ENCODE measurements at places on chromosomes 11 and 22.

- no peak for DNase-seq
These were observed 73.5 kb upstream of the WNT7B start for GRCh38 chr22:46050451-46050845.

GRCh38 chr11:21794306-21794705 is 398.6 kb upstream of the ANO5 start:
- DNase-seq = no peak

DNA sequence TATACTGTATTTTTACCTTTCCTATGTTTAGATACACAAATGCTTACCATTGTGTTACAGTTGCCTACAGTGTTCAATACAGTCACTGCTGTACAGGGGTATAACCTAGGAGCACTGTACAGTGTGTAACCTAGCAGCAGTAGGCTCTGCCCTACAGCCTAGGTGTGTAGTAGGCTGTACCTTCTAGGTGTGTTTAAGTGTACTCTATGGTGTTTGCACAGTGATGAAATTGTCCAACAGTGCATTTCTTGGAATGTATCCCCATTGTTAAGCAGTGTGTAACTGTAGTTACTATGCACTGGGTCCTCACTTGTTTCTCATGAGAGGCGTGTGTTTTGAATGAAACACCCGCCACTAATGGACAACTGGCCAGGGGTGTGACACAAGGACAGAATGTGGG is 269.0 kb downstream of the OPCML start:
- no peak for DNase-seq

- no peak for DNase-seq
These were observed 12.7 kb downstream of the TOM1 start for GRCh38 chr22:35312198-35313059.

DNA sequence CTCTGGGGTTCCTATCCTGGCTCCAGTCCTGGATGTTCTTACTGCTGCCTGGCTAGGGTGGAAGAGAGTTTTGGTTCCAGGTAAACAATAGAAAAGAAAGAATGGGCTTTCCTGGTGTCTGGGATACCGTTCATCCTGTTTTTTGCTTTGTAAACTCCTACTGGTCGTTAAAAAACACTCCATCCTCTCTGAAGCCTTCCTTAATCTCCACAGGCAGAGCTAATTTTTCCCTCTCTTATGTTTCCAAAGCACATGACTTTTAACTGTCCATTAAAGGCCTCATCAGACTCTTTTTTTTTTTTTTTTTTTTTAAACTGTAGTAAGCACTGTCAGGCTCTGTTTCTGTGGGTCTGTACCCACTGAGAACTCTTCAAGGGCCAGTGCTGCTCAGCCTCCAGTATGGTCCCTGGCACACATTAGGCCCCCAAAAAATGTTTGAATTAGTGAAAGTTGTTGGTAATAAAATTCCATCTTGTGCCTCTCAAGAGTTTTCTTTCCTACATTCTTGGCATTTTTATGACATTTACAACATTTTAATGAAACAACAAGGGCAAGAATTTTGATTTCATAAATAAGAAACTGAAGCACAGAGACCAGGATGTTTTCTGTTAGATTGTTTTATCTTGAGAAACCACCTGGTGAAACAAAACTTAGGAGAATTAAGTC is 104.2 kb downstream of the TEAD1 start:
- no peak for DNase-seq

DNA sequence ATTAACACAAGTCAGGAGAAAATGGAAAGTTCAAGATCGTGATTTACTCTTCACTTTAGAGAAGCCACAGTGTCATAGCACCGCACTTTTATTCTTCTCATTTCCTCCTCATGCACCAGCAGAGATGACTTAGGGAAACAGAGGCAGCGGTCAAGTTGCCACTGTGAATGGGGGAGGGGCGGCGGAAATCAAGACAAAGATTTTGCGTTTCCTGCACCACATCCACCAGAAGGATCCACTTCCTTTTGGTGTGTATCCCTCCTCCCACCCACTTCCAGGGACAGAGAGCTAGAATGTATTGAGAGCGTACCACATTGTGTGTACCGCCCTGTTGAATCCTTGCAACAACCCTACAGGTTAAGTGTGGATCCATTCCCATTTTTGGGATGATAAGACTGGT is 21.8 kb downstream of the TSPAN18 start:
- no peak for DNase-seq

GRCh38 chr11:27281740-27282590 is 81.0 kb downstream of the CCDC34 start:
- no peak for DNase-seq

- DNase-seq = no peak
These were observed 40.6 kb upstream of the ARL14EP start for GRCh38 chr11:30282289-30282631.

GRCh38 chr11:22807855-22808570 is 21.6 kb downstream of the SVIP start:
- no peak for DNase-seq
